Astrocyte (in vitro differentiated cells and primary cell): ENCODE measurements at places on chromosomes 3 and 15. TPM values are rescaled to one million over a fixed set of nuclear protein-coding genes. Genes with fewer than 3 reads are reported as not detected.
A peak's percentile ranks its signal among the peaks of the same experiment; 100 is the strongest.

Gene TEX9
- 10.3 and 11.0 TPM in 2 replicates for total RNA-seq

Gene TMEM89
- 0.36 and 0.48 TPM in 2 replicates for total RNA-seq

Gene GPR62
- not detected in 2 replicates for total RNA-seq

Gene SPG21
- 60.2 and 61.0 TPM in 2 replicates for total RNA-seq

Gene GABRB3
- total RNA-seq = 43.2 and 47.9 TPM in 2 replicates

Gene EAF2
- 1.7 and 1.8 TPM in 2 replicates for total RNA-seq

- no peaks in the 10 kb centered on the region for H3K36me3 ChIP-seq
- no peak overlapping the region for H3K4me3 ChIP-seq
- no peaks in the 10 kb centered on the region for H3K27me3 ChIP-seq
- H3K27ac ChIP-seq = no peak overlapping the region
Observed at GRCh38 chr15:23762026-23762425, 74.9 kb upstream of the NDN start.

DNA sequence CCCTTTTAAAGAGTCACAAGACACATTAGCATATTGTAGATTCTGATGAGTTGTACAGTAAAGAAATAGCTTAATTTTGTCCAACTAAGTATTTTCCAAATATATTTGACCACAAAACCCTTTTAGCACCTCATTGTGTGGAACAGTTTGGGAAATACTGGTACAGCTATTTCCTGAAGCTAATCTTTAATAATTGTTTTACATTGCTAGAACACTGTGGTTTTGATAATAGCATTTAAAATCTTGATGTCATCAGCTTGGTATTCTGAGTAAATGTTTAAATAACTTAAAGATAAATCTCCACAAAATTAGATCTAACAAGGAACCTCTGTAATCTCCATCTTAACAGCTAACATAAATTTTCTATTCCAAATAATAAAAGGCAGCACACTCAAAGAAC lies 140.0 kb upstream of the MLF1 start:
- H3K4me1 ChIP-seq = no peaks in the 10 kb centered on the region
- H3K27ac ChIP-seq = no peak overlapping the region
- H3K36me3 ChIP-seq = no peaks in the 10 kb centered on the region
- no peak overlapping the region for H3K4me3 ChIP-seq
- no peaks in the 10 kb centered on the region for H3K27me3 ChIP-seq
- peak; percentile 43 for DNase-seq

GRCh38 chr15:51322621-51323296 lies 15.6 kb downstream of the CYP19A1 start:
- no peaks in the 10 kb centered on the region for H3K4me1 ChIP-seq
- H3K27ac ChIP-seq = no peak overlapping the region
- H3K4me3 ChIP-seq = no peak overlapping the region

DNA sequence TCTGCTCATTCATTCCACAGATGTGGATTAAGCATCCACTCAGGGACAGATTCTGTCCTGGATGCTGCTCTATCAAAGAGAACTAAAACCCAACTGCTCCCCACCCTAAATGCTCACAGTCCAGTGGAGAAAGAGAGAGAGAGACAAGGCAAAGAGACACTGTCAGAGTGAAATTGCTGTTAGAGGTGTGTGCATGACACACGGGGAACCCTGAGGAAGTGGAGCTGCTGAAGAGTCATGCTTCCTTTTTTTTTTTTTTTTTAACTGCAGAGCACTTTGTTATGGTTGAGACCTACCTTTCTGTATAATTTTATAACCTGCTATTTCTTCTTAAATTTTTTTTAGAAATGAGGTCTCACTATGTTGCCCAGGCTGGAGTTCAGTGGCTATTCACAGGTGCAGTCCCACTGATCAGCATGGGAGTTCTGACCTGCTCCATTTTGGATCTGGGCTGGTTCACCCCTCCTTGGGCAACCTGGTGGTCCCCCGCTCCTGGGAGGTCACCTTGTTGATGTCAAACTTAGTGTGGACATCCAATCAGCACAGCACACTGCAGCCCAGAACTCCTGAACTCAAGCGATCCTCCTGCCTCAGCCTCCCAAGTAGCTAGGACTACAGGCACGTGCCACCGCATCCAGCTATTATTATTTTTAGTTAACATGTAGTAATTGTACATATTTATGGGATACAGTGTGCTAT lies 18.2 kb upstream of the PSTPIP1 start:
- no peaks in the 10 kb centered on the region for H3K36me3 ChIP-seq
- H3K4me3 ChIP-seq = no peak overlapping the region
- DNase-seq = no peak
- H3K4me1 ChIP-seq = no peaks in the 10 kb centered on the region
